ENCODE measurements at places on chromosomes 5 and 9. TPM values are rescaled to one million over a fixed set of nuclear protein-coding genes. Genes with fewer than 3 reads are reported as not detected.

PGM5 gene
- 55.9 TPM for total RNA-seq

GCNT4 gene
- 2.9 TPM for total RNA-seq

TMOD1 gene
- 27.3 TPM for total RNA-seq

GRCh38 chr5:57719216-57719615 is 236.6 kb upstream of the ACTBL2 start:
- no peak overlapping the region for H3K27ac ChIP-seq
- no peaks in the 10 kb centered on the region for H3K4me1 ChIP-seq
- H3K27me3 ChIP-seq: no peaks in the 10 kb centered on the region
- DNase-seq: no peak
- H3K4me3 ChIP-seq: no peak overlapping the region

DNA sequence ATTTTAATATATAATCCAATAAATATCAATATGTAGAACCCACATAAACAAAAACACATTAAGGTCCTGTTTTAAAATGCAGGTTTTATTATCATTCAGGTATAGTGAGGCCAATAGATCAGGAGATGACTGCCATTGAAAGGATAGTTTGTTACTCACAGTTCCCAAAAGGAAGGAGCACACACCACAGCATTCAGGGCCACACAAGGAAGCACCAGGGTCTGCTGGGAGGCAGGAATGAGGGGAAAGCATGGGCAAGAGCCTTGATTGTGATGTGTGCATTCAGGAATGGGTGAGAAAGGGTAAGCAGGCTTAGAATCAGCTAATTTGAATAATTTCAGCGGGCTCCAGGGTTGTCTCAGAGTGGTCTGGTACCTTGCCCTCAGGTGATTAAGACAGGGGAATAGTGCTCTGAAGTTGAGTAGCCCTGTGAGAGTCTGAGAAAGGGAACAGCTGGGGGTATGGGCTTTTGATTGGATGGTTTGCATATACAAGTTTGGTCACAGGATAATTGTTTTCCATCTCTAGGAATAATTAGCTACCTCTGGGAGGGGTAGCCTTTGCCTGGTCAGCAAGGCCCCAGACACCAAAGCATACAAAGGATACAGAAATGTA is 19.8 kb upstream of the OTULIN start:
- no peaks in the 10 kb centered on the region for H3K4me1 ChIP-seq
- H3K4me3 ChIP-seq: no peak overlapping the region
- no peak for DNase-seq
- no peak overlapping the region for H3K27ac ChIP-seq
- no peaks in the 10 kb centered on the region for H3K36me3 ChIP-seq
